Germinal center (tissue), 1 donor: ENCODE measurements at places on chromosomes 5 and 9.

DNA sequence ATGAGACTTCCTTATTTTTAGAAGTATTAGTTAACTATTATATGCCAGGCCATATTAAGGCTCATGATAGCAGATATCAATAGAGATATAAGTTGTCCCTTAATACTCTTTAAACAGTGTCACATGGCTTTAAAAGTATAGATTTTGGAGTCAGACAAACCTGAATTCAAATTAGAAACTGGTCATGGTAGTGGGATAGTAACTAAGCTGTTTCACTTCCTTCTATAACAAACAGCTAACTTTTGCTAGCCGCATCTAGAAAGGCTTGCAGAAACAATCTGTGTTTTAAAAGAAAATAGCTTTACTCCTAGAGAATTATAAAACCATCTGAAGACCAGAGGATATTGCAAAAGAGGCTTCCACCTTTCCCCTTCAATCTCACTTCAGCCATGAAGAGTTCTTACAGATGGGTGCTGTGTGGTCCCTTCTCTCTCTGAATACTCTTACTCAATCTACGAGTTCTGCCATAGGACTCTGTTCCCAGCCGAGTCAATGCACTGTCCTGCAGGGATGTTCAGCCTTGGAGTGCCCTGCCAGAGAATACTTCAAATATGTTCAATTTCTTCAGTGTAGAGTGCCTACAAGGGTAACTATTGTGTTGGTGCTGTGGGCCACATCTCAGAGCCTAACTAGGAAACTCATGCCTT is 810.2 kb downstream of the EFNA5 start:
- no peak for DNase-seq

DNA sequence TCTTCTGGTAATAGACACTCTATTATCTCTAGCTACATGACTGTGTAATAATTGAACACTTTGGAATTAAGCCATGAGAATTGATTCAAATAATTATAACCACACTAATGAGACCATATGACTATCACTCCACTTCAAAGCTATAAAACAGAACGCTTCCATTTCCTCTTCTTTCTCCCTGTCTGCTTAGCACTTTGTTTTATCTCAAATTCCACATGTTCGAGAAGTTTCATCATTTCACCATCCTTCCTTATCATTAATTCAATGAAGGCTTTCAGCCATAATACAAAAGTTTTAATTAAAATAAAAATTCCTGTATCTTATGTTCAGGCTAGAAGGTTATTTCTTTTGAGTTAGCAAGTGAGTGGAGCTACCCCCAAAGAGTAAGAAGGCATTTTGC is 7.4 kb upstream of the DCTN4 start:
- no peak for DNase-seq

GRCh38 chr5:66713998-66714397 is 117.8 kb downstream of the MAST4 start:
- DNase-seq, result no peak

GRCh38 chr9:77488439-77489126 is 159.5 kb downstream of the GNA14 start:
- DNase-seq, result no peak

DNA sequence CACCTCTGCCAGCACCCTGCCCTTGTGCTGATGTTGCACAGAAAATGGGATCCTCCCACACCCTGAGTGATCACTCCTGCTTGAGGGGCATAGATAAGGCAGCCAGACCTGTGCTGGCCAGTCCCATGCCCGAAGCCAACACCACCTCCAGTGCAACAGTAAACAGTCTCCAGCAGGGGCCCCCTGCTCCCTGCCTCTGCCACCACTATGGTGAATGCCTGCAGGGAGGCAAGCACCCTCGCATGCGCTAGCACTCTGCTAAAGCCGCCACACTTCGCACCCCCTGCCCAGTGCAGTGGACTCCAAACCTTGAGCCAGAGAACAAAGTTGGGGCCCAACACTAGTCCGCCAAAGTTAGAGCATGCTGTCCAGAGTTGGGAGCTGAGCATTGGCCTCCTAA is 118.7 kb downstream of the PJA2 start:
- DNase-seq, result no peak

DNA sequence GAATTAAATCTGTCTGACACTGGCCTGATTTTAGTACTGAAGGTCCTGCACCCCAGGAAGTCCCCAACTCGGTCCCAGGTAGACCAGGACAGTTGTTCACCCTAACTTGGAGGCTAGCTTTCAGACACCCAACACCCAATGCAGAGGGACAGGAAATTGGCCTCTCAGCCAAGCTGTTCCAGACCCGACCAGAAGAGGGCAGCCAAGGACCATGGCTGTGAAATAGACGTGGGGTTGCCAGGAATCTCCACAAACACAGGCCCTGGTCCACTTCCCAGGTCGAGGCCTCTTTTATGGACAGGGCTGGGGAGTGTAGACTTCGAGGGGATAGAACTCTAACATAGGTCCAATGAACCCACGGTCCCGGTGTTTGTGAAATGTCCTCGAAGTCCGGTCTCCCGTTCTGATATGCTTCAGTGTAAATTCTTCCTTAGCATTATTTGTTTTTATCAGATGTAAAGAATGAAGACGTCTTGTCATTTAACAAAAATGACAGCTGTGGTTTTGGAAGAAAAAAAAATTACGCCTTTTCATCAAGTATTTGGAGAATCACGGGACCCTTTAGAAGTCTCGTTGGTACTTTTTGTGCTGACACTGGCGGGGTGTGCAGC is 260.3 kb upstream of the ADAMTS16 start:
- DNase-seq, result peak; percentile 40

DNA sequence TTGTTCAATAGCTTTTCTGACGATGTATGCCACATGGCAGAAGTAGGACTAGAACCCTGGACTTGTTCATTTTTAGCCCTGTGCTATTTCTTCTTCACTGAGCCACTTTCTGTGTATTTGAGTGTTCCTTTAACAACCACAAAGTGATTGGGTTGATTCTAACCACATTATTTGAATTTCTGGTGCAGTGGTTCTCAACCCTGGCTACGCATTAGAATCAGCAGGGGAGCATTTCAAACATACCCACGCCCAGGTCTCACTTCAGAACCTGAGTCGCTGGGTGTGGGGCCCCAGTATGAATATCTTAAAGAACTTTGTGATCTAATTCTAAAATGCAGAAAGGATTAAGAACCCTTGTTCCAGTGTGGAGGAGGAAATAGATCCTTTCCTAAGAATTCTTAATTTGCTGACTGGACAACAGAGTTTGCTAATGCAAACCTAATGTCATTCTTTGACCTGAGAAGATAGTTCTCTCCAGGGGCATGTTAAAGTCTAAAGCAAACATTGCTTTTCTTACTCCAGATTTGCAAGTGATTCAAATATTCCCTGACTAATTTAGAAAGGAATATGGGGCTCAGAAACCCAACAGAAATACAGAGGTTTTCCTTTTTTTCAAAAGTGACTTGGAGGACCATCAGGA is 75.4 kb upstream of the GDNF start:
- DNase-seq, result no peak

GRCh38 chr5:175652741-175653663 is 4.9 kb upstream of the HRH2 start:
- no peak for DNase-seq
